NCI-H2107 (cell line): ENCODE measurements at places on chromosomes 13 and 19.

- DNase-seq = no peak
Measured at GRCh38 chr13:42997381-42997780, 5.3 kb upstream of the EPSTI1 start.

GRCh38 chr13:67515895-67516294 is 285.8 kb upstream of the PCDH9 start:
- peak; percentile 13 for DNase-seq

DNA sequence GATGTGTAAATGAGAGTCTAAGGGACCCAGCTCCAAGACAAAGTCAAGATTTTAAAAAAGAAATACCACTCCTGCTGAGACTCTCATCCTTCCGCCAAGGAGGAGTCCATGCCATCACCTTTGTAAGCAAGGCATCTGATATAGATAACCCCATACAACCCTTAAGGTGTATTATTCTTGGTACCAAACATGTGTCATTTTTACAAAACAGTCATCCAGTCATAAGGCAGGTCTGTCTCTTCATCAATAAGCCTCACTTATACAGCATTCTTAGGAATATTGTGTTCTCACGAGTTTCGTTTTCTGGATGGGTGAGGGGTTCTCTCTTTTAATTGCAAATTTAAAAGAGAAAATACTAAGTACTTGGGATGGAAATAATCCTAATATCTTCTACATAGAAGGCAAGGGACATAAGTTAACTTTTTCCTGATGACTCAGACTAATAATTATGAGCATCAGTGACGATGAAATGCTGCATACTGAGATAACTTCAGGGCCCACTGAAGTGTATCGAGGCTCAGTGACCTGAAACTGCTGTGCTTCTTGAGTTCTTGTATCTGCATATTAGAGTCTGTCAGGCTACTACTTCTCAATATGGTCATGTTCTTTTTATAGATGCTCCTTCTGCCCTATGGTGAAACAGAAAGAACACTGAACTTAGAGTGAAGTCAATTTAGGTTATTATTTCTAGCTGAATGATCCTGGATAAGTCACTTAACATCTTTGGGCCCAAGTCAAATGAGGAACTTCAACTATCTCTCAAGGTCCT is 166.6 kb downstream of the KLF12 start:
- DNase-seq = no peak

GRCh38 chr19:49861541-49862378 is 5.6 kb downstream of the PNKP start:
- peak; percentile 54 for DNase-seq

GRCh38 chr13:40153516-40153915 is 498.1 kb downstream of the COG6 start:
- DNase-seq = no peak

DNA sequence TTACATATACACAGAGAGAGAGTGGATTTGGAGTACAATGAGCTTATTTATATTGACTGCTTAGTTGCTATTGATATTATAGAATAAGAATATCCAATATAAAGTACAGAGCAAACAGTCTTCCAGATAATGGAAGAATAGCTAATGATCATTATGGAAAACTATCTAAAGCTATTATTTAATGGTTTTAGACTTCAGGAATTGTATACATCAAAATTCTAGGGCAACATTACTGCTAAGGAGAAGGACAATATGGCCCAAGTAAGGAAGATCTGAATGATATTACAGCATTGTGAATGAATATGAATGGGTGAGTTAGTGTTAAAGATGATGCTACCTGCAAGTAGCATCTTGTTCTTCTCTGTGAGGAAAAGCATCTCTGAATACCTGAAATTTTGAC is 604.2 kb upstream of the PCDH20 start:
- DNase-seq = no peak

DNA sequence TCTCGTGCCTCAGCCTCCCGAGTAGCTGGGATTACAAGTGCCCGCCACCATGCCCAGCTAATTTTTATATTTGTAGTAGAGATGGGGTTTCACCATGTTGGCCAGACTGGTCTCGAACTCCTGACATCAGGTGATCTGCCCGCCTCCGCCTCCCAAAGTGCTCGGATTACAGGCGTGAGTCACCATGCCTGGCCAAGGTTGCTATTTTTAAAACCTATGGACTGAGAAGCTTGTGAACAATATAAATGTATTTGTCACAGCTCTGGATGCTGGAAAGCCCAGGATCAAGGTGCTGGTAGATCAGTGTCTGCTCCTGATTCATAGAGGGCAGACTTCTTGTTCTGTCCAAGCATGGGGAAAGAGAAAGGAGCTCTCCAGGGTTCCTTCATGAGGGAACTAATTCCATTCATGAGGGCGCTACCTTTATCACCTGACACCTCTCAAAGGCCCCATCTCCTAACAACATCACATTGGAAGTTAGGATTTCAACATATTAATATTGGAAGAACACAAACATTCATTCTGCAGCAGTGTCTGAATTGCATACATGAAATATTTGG is 16.1 kb downstream of the CARD8 start:
- DNase-seq = no peak

DNA sequence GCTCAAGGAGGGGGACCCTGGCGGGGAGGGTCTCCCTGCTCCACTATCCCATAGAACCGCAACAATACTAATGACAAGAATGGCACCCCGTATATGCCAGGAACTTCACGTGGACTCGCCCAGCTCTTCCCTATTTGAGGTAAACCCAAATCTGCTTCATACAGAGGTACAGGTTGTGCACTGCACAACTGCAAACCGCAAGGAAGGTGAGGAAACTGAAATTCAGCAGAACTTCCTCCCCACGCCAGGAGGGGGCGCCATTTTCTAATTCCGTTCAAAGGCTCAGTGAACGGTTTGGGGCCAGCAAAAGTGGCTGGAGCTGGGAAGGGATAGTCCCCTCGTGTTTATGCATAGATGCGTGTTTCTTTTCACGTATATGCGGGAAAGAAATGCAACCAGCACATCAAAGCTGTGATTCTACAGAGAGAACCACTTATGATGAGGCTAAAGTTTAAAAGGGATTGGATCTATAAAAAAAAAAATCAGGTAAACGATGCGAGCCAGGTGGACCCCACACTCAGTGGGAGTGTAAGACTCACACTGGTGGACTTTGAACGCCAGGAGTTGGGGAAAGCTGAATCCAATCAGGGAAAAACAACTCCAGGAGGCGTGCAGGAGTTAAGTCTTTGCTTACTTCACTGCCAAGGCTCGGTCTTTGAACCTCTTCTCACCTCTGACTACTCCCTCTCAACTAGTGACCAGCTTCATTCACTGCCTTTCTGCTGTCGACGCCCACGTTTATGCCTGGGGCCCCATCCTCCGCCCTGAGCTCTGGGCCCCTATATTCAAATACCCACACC is 20.3 kb downstream of the C19orf81 start:
- no peak for DNase-seq

DNA sequence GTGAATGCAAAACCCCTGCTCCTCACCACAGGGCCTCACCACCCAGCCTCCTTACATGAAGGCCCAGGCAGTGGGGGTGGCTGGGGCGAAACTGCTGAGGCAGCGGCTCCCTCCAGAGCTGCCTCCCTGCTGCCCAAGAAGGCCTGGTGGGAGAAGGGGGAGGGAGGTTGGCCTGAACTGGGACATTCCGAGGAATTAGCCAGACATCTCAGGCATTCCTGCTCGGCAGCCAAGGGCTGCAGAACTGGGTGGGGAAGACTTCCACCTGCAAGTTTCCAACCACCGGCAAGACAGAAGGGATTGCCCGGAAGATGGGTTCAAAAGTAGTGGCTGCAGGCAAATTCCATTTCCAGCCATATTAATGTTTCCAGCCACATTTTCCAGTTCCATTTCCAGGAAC is 2.3 kb upstream of the PSPN start:
- no peak for DNase-seq

GRCh38 chr13:65719831-65720230 is 1510.3 kb downstream of the PCDH9 start:
- no peak for DNase-seq

GRCh38 chr19:38715555-38715954 is 28.7 kb downstream of the CAPN12 start:
- DNase-seq = no peak

- no peak for DNase-seq
Measured at GRCh38 chr13:48594096-48594815, 59.5 kb upstream of the CYSLTR2 start.

- no peak for DNase-seq
Measured at GRCh38 chr19:57110592-57111328, 9.0 kb upstream of the USP29 start.

DNA sequence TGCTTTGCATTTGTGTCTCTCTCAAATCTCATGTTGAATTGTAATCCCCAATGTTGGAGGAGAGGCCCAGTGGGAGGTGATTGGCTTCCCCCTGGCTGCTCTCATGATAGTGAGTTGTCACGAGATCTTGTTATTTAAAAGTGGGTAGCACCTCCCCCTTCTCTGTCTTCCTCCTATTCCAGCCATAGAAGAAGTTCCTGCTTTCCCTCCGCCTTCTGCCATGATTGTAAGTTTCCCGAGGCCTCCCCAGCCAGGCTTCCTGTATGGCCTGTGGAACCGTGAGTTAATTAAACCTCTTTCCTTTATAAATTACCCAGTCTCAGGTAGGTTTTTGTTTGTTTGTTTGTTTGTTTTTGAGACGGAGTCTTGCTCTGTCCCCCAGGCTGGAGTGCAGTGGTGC is 3.8 kb downstream of the LILRA4 start:
- DNase-seq = no peak

DNA sequence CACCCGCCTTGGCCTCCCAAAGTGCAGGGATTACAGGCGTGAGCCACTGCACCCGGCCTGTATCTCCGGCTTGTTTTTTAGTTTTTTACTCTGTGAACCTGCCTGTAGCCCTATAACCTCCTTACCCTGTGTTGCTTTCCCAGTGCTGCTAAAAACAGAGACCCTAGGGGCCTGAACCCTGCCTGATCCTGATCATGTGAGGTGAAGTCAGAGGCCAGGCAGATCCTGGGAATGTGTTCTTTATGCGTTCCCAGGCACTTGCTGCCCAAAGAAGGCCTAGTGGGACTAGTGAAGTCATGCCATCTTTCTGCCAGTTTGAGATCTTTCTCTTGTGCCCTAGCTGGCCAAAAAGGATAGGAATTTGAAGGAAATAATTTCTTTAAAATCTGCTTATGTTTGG is 4.6 kb downstream of the UBA2 start:
- no peak for DNase-seq

DNA sequence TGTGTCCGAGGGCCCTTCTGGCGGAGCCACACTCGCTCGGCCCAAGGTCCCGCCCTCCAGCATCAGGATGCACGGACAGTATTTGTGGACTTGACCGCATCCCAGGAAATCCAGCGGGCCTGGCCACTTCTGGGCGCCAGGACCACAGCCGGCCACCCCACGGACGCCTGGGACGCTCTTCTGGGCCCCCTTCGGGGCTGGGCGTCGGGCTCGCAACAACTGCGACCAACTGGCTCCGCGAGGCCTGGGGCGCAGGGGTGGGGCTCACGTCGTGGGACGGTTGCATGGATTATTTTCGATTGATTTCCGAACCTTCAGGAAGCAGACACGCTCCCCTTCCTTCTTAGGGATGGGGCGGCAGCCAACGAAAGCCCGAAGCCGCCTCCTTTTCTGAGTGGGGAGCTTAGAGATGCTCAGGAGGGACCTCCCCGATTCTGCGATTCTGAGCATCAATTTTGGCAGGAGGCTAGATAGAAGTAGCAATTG is 521 bp upstream of the NUP58 start:
- DNase-seq = no peak

- no peak for DNase-seq
Measured at GRCh38 chr13:79481685-79482052, 714 bp downstream of the NDFIP2 start.

- no peak for DNase-seq
Measured at GRCh38 chr13:26025196-26025595, 26.6 kb downstream of the SHISA2 start.

GRCh38 chr19:40599902-40600569 is 1.1 kb upstream of the LTBP4 start:
- DNase-seq = no peak

DNA sequence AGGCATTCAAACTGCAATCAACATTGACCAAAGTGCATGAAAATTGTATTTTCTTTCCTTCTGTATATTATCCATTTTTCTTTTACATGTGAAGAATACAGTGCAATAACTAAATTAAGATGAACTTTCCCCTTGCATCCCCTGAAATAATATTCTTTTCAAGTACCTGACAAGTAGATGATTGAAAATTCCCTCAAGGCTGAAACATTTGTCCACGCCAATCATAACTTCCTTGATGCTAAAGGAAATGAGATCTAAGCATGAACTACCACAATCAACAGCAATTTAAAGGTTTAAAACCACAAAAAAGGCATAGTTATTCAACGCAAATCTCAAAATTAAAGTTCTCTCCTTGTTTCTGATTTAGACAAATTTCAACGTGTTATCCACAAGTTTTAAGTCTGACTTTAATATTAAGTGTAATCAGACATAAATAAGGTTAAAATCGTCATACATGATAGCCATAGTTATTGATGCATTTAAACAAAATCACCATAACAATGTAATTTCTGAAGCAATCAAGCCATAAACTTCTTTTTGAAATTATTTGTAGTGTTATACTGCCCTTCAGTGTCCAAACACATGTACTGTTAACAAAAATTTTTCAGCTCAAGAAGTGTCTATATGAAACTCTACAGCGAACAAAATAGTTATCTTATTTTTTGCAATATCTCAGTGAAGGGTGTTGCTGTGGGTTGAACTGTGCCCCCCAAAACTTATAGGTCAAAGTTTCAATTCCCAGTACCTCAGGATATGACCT is 169.5 kb downstream of the DCLK1 start:
- DNase-seq = no peak

GRCh38 chr19:35236638-35237400 is 8.3 kb upstream of the FAM187B start:
- DNase-seq = no peak

- DNase-seq = no peak
Measured at GRCh38 chr19:36125557-36125956, 10.3 kb downstream of the TBCB start.

- no peak for DNase-seq
Measured at GRCh38 chr13:60091573-60091972, 72.2 kb downstream of the DIAPH3 start.

DNA sequence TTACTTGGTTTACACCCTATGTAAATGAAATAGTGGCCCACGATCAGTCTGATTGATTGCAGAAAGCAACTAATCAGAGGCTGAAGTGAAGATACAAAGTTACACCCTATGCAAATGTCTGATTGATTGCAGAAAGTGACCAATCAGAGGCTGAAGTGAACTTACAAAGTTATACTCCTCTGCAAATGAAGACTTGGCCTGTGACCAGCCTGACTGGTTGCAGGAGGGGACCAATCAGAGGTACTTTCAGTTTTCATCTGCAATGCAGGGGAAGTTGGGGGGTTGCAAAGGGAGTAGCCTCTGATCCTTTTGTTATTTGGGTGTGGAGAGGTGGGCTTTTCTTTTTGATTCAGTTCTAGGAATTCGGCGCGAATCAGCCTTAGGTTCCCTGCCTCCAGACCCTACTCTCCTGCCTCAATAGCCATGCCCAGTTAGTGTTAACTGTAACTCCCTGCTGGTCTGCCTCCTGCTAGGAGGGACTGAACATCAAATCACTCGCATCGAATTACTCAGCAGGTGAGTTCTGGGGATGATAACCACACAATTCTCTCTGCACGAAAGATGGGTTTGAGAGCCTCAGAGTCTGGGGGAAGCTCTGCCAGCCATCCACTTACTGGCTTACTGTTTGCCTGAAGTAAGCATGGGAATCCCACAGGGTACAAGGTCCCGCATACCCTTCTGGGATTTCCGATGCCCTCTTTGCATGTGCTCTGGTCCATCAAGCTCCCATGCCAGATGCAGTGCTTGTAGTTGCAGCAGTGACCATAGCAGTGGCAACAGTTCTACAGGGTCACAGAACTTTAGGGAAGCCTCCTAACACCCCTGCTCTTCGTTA is 7.5 kb downstream of the ARL11 start:
- DNase-seq = peak; percentile 8
